ENCODE measurements at places on chromosomes 5 and 9.
A peak's percentile ranks its signal among the peaks of the same experiment; 100 is the strongest.

DNA sequence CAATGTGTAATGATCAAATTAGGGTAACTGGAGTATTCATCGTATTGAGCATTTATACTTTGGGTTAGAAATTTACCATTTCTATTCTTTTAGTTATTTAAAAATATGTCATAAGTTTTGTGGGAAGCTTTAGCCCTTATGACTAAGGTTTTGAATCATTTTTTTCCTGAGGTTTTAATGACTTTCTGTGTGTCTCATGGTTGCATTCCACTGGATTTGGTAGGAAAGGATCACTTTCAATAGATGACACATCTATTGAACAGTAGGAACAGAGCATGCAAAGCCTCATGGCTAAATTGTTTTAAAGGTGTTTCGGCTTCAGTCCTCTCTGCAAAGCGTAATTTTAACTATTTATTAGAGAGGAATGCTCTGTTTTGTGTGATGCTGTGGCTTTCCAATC is 512.4 kb upstream of the CHD1 start:
- no peak for DNase-seq

- DNase-seq = no peak
These were observed 665.1 kb downstream of the CDH18 start for GRCh38 chr5:19322716-19323485.

DNA sequence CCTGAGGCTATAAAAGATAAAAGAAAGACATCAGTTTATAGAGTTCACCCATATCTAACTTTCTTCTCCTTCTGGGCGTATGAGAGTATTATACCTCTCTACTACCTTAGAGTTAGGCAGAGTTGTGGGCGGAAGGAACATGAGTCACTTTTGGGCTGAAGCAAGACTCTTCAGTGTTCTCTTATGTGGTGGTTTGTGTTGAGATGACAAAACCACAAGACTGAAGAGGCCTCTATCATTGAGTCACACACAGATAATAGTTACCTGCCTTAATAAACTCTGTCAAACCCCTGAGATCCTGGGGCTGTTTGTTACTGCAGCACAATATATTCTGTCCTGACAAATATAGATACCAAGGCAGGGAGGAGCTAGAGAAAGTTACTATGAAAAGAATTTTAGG is 184.2 kb downstream of the EFNA5 start:
- no peak for DNase-seq

DNA sequence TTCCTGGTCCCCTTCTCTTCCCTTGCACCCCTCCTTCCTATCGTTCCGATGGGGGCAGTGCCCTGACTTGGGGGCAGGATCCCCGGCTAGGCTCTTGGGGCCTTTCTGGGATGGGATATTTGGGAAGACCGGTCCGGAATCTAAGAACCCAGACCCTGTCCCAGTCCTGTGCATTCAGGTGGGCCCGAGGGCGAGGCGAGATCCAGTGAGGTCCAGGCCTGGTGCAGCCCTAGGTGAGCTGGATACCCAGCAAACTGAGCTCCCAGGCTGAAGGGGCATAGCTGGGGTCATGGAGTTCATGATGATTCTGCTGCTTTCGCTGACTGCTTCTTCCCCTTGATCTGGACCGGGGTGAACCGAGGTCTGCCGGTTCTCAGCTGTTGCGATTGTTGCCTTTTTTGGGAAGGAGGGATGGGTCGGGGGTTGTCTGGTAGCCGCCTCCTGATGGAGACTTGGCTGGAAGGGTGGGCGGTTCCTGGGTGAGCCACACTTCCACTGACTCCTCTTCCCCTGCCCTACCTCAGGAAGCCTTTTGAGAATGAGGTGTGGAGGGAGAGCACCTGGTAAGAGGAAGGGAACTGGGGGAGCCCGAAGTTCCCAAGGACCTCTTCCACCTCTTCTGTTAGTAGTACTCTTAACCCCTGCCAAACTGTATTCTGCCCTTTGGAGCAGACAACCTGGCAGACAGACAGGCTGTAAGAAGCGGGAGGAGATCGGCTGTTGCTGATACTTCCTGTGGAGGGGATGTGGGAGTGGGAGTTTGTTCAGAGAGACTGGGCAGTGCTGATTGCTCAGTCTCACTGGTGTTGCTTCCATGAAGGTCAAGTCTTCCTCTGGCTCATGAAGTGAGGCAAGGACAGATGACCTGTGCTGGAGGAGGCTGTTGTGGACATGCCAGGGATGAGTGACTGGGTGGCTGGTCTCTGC is 1.0 kb downstream of the LRRC8A start:
- no peak for DNase-seq

DNA sequence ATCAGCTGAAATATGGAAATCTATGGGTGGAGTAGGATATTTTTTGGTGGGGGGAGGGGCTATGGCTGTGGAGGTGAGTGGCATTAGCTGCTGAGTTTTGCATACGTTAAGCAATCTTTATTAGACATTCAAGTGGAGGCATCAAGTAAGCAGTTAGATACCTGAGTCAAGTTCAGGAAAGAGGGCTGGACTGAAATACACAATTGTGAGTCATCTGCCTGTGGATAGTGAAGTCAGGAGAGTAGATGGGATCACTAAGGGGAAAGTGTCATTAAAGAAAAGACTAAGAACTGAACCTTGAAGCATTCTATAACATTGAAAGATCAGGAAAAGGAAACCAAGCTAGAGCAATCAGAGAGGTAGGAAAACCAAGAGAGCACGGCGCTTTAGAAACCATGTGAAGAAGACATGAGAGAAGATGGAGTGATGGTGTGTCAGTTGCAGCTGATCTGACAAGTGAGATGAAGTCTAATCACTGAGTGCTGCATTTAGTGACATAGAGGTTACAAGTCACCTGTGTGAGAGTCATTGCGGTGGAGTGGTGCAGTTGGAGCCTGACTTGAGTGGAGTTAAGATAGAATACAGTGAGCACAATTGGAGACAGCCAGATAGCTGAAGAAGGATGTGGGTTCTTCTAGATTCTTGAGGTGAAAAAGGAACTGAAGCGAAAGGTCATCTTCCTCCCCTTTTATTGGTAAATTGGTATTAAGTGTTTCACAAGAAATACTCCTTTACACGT is 88.7 kb downstream of the PIP5K1B start:
- DNase-seq = no peak

GRCh38 chr5:150497274-150497988 is 10.5 kb upstream of the NDST1 start:
- no peak for DNase-seq

GRCh38 chr5:157451806-157452205 is 8.2 kb upstream of the NIPAL4 start:
- peak; percentile 4 for DNase-seq

GRCh38 chr5:149404746-149405549 is 25.9 kb upstream of the IL17B start:
- no peak for DNase-seq

- no peak for DNase-seq
These were observed 180.0 kb upstream of the DMAC1 start for GRCh38 chr9:7979611-7980010.

- DNase-seq = no peak
These were observed 286.7 kb downstream of the TLE4 start for GRCh38 chr9:79858508-79858907.

DNA sequence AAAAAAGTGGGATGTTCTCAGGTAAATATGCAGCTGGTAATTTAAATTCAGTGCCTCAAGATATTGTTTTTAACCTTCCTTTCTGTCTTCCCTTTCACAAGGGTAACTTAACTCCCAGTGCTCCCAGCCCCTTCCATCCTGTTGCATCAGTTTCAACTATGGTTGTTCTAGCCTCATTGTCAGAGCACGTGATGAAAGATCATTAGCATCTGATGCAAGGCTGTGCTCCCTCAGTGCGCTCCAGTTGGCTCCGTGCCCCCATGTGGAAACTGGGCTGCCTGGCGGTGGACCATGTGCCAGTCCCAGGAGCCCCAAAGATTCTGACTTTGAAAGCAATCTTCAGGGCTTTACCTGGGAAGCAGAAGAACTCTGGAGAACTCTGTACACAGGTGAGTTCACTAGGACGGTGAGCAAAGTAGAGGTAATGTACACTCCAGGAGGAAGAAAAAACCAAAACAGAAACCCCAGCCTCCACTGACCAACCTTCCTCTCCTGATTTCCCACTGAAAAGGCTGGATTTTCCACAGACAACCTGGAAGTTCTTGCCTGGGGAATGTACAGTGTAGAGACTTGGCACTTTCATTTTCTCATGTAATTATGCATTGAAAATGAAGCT is 96.9 kb downstream of the SLC1A3 start:
- DNase-seq = no peak
